ENCODE measurements at places on chromosomes 4 and X. TPM values are rescaled to one million over a fixed set of nuclear protein-coding genes. Genes with fewer than 3 reads are reported as not detected.

DNA sequence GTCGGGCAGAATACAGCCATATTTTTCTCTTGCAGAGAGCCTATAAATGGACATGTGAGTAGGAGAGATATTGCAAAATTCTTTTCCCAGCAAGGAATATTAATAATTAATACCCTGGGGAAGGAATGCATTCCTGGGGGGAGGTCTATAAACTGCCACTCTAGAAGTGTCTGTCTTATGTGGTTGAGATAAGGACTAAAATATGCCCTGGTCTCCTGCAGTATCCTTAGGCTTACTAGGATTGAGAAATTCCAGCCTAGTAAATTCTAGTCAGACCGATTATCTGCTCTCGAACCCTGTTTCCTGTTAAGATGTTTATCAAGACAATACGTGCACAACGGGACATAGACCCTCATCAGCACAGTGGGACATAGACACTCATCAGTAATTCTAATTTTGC is 872.6 kb downstream of the FSTL5 start:
- DNase-seq: no peak

DNA sequence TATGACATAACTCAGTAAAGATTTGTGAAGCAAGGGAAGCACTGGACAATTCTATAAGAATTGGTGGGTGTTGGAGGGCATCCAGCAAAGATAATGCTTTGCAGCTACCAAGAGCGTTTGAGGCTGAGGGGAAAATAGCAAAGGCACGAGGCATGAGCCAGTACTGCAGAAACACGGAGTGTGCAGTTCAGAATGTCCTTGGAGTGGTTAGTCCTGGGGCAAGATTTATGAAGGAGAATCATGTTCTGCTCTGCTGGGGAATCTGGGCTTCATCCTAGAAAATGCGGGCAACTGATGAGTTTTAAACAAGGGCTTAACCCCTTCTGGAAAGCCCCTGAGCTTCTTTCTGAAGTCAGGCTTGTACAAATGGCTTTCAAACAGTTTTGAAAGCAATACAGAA is 452.5 kb downstream of the IL15 start:
- DNase-seq: no peak

DNA sequence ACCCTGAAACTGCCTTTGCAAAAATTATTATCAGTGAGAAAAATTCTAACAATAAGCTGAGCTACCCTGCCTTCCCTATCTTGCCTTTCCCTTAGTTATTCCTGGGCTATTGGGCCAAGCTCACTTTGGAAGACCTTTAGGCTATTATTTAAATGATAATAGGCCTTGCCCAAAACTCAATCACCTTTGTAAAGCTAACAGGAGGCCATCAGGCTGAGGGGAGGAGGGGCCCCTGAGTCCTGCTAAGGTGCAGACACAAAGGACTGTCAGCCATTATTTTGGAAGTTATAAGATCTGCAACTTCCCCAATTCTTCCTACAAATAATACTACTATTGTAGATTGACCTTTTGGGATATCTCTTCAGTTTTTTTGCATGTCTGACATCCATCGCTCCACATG is 278.8 kb upstream of the DIAPH2 start:
- DNase-seq: no peak

CCNB3 gene
- total RNA-seq: 0.82 TPM

HTATSF1 gene
- 38.3 TPM for total RNA-seq

FGF5 gene
- not detected for total RNA-seq

DCHS2 gene
- total RNA-seq: not detected

PAGE1 gene
- total RNA-seq: not detected
